ENCODE measurements at places on chromosomes 4 and X.

GRCh38 chr4:148344941-148345340, 97.3 kb downstream of the NR3C2 start:
- no peak for DNase-seq

DNA sequence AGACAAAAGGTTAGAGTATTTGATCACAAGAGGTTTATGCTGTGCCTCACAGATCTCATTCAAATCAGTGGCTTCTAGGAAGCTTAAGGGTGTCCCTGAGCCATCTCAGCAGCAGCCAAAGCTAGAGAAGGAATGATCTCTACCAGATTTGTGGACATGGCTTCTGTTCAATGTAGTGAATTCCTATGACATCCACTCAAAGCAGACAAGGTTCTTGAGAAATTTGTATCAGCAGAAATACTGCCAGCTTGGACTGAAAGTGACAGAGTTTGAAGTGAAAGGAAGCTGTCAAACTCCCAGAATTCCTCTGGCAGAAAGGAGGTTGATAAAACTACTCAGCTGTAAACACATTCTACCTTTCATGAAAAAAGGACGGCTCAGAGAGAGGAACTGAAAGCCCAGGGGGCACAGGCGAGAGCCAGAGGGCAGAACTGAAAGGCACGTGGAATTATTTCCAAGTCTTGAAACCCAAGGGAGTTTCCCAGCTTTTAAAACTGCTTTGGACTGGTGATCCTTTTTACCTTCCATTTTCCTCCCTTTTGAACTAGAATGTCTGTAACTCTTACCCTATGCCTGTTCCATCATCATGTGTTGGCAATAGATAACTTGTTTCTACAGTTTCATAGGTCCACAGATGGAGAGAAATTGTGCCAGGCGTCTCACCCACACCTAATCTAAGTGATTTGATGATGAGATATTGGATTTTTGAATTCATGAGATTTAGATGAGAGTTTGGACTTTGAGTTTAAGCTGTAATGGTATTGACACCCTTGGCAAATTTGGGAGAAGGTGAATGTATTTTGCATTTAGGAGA, 14.5 kb upstream of the MED14 start:
- DNase-seq = no peak

DNA sequence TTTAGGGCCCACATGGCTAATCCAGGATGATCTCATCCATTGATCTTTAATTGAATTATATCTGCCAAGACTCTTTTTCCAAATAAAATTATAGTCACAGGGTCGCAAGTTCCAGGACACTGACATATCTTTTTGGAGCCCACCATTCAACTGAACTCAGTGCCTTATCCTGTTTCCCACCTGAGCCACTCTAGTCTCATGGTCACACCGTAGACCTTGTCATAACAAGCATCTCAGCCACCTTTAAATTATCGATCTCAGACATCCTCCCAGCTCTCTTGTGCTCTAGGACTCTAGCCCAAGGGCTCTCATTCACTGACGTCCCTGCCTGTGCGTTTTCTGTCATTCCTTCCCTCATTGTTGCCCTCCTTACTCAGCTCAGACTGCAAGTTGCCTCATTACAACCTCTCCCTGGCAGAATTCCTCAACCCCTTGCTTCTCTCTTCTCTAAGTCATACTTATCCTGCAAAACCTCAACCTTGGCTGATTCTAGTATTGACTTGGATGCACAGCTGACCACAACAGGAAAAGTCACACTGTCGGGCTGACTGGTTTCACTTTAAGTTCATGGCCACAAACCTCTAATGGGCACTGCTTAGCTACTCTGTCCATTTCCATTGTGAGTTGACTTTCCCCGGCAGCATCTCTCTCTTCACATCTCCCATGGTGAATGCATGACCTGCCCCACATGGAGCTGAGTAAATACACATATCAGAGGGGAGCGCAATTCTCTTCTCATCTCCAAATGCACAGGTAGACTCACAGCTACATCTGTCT, 91.0 kb upstream of the TRIM2 start:
- no peak for DNase-seq

- DNase-seq = no peak
These were observed 95.2 kb downstream of the ATG4A start for GRCh38 chrX:108186811-108187210.

DNA sequence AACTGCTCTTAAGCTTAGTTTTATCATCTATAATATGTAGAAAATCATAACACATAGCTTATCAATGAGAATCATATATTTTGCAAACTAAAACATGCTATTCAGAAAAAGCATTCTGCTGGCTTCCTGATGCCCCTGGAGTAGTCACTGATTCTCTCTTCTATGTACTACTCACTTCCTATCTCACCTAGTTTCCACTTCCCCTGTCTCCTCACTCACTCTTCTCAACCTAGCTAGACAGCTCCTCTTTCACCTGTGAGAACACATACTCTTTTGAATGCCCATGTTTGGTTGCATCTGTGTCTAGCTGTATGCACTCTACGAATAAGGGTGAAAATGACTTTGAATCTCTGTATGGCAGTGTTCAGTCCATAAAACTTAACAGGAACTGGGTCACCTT, 9.3 kb downstream of the TMEM144 start:
- DNase-seq = no peak

DNA sequence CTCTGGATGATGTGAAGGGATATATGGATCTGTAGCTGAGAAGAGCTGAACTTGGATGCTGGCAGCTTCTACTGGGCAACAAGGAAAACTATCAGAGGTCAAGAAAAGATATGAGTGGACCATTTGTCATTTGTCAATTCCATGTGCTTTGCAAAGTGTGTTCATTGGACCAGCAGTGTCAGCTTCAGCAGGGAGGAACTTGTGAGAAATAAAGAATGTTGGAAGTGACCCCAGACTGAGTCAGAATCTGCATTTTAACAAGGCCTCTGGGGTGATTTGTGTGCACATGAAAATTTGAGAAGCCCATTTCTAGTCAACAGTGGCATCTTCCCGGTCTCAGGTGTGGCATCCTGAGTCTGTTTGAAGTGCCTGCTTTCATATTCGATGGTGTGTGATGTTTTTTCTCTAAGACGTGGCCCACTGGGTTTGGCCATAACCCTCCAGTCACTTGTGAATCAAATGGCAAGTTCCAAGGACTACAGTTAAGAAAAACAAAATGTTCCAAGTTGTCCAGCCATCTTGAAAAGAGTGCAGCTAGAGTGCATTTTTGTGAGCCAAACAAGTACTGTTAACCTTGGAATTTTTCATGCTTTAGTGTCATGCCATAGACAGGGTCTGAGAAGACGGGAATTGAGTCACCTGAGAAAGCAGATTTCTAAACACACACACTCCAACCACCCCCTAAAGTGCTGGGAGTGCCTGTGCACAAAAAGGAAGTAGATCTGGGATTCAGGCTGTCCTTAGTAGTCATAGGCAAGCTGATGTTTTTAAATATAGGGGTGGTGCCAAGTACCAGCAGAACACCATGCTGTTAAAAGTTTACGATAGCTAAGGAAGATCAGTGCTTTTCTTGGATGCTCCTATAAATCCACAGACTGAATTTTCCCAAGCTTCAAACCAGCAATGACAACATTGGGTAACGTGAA, 26.4 kb downstream of the GPM6B start:
- DNase-seq = no peak

DNA sequence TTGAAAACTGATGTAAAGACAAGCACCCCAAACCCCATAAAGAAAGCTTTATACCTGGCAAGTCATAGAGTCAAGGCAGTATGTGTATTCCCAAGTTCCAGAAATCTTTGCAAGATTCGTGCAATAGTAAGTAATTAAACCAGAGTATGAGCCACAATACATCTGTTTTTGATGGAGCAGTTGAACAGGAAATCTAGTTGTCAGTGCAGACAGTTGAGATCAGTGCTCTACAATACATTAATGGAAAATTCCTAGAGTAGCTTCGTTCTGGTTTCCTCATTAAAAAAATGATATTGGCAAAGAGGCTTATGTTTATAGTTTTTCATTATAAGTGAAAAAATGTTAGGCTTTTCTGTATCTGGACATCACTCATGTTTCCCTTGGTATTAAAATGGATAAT, 575.3 kb downstream of the TRIML1 start:
- DNase-seq = no peak

DNA sequence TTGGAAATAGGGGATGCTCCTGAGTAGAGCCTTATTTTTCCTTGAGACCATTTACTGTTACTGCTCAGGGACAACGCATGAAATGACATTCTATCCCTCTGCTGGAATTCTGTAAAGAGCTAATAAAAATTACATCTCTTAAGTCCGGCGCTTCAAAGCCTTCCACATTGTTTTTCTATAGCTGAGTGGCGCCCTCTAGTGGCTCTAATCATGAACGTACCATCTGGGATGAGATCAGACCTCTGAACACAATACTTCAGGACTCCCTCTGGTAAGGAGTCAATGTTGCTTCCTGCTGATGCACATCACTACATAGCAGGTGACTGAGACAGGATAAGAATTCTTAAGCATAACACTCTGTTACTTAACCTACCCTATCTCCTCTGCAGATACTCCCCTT, 6.0 kb downstream of the HMGN5 start:
- DNase-seq = peak; percentile 5

- no peak for DNase-seq
These were observed 430.0 kb downstream of the INPP4B start for GRCh38 chr4:142416121-142416520.

DNA sequence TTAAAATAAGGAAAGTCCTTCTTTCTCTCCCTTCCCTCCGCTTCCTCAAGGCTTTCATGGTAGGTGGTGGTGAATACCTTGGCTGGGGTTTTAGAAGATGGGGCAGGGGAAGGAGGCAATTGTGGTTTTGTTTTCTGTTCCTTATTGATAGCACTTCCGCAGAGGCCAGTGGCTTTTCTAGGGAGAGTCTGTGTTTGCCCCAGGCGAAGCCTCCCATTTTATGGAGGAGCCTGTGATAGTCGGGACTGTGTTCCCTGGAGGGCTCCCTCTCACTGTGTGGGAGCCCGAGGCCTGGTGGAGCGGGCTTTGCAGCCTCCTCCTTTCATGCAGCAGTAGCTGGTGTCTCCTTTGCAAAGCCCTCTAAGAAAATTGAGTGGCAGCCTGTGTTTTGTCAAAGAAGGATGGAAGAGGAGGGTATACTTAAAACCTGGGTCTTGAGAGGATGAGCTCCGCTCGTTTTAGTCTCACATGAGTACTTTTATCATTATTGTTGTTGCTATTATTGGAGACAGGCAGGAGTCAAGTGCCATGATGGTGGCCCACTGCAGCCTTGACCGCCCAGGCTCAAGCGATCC, 29.8 kb upstream of the STOX2 start:
- DNase-seq = no peak

- no peak for DNase-seq
These were observed 125.2 kb downstream of the STIM2 start for GRCh38 chr4:26985873-26986272.

DNA sequence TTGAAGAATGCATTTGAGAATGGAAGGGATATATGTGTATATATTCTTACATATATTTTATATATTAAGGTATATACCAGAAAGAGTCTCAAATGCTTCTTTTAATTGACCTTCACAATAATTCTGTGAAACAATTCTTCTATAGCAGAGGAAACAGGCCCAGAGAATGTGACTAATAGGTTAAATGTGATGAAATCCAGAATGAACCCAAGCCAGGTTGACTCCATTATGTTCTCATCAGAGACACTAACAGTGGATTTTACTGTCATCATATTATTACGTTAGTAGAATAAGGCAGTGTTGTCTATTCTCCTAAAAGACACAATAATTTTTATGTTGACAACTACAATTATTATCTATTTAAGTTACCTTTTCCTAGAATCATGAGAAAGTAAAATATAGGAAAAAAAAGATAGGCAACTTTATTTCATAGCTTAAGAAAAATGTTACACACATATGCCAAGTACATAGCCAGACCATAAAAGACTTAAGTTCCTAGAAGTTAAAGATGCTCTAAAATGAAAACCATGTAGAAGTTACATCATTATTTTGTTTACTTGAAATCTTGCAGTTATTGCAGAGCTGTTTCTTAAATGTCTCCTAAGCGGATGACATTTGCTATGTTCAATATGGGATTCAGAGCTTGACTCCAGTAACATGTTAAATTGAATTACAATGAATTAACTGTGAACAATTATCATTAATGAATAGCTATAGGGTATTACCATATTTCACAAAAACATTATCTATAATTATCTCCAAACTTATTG, 56.2 kb upstream of the ANKRD50 start:
- no peak for DNase-seq

- no peak for DNase-seq
These were observed 77.8 kb upstream of the STIM2 start for GRCh38 chr4:26782830-26783202.

DNA sequence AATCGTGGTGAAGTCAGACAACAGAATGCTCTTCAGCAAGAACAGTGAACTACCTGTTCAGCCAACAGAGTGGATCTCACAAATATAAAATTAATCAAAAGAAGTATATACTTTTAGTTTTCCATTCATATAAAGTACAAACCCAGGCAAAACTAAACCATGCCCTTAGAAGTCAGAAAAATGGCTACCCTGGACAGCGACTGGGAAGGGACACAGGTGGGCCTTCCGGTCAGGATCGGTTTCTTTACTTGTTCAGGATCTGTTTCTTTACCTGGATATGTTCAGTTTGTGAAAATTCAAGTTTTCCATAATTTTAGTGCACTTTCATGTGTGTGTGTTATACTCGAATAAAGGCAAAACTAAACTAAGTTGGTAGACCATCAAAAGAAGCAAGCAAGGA, 12.4 kb upstream of the GPR173 start:
- DNase-seq = no peak

GRCh38 chr4:87103086-87103485, 117.3 kb downstream of the KLHL8 start:
- DNase-seq = no peak

DNA sequence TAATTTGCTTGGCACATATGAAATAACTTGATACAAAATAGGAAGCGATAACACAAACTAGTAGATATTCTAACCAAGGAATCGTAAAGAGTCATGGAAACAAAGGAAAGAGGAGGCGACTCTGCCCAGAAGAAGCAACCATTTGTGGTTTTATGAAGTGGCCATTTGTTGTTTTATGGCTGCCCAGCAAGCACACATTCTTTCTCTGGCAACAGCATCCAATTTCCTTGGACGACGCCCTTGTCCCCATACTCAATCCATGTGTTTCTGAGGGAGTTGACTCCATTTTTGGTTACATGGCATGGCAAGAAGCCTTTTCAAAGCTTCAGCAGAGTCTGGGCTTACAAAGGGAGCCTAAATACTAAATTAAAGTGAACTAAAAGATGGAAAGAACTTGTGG, 295.1 kb downstream of the INPP4B start:
- no peak for DNase-seq
